Hippocampal formation (tissue), 2 donors: ENCODE measurements at places on chromosomes 6 and 20.

- DNase-seq: no peak
Observed at GRCh38 chr6:129646642-129647041, 63.3 kb downstream of the ARHGAP18 start.

- DNase-seq: no peak
Observed at GRCh38 chr6:5746053-5746758, 260.5 kb downstream of the NRN1 start.

GRCh38 chr6:96836631-96837080, 621 bp downstream of the GPR63 start:
- no peak for DNase-seq

GRCh38 chr6:163735076-163735475, 320.6 kb downstream of the QKI start:
- DNase-seq: no peak

DNA sequence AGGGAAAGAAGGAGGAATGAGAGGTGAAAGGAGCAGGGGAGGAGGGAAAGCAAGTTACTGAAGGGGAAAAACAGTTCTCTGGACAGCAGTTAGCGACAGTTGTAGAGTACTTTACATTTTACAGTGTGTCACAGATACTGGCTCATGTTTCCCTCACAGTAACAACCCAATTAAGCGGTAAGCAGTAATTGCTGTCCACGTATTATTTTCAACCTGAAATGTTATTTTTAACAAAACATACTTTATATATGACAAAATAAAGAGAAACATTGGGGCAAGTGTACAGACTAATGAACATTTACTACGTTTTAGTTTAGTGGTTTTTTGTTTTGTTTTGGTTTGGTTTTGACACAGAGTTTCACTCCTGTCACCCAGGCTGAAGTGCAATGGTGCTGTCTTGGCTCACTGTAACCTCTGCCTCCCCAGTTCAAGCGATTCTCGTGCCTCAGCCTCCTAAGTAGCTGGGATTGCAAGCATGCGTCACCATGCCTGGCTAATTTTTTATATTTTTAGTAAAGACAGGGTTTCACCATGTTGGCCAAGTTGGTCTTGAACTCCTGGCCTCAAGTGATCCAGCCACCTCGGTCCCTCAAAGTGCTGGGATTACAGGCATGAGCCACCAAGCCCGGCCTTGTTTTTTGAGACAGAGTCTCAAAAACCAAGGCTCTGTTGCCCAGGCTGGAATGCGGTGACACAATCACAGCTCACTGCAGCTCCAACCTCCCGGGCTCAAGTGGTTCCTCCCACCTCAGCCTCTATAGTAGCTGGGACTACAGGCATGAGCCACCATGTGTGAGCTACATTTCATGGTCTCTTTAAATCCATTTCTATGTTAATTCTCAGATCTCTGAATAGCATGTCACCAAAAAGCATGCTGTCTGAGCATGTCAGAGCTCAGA, 22.6 kb upstream of the BTN3A2 start:
- DNase-seq: no peak

DNA sequence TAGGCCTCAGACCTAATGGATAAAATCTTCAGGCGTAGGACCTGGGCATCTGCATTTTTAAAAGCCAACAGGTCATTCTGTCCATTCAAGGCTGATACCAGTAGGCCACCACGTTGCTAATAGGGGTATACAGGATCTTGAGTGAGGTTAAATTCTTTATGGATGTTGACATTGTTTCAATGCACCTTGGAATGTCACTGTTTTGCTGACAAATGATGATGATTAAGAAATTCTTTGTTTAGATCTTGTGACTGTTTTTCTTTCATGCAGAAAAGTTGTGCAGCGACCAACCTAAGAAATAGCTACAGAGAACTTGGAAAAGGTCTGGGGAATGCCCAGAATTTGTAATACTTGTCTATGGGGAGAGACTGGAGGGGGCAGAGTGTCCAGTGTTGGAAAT, 101.1 kb upstream of the CLDN20 start:
- DNase-seq: no peak

DNA sequence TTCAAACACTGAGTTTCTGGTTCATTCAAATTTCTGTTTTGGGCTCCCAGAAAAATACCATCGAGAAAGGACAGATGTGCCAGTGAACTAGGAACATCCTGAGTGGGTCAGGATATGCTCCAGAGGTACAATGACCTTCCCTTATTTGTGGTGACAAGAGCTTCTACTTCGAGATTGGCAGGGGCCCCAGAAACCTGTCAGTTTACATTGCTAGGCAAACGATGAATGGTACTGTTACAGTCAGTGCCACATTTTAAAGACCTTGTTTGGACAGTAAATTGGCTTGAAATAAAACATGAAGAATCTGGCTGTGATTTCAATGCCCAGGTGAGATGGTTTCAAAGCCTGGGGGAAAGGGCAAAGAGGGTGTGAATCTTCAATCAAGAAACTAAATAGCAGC, 454.5 kb upstream of the ID4 start:
- DNase-seq: no peak

GRCh38 chr6:44304282-44305199, 8.6 kb downstream of the AARS2 start:
- no peak for DNase-seq

- no peak for DNase-seq
Observed at GRCh38 chr20:20439602-20440190, 71.8 kb downstream of the INSM1 start.

DNA sequence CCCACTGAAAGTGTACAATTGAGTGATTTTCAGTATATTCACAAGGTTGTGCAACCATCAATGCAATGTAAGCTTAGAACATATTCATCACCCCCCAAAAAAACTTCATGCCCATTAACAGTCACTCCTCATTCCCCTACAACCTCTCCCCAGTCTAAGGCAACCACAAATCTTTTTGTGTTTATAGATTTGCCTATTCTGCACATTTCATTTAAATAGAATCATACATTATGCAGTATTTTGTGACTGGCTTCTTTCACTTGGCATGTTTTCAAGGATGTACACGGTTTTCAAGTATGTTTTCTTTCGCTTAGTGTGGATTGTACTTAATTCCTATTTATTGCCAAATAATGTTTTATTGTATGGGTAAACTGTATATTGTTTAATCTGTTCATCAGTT, 329.3 kb upstream of the RNF24 start:
- DNase-seq: no peak

- DNase-seq: no peak
Observed at GRCh38 chr6:73006146-73006545, 219.2 kb downstream of the KHDC1L start.

DNA sequence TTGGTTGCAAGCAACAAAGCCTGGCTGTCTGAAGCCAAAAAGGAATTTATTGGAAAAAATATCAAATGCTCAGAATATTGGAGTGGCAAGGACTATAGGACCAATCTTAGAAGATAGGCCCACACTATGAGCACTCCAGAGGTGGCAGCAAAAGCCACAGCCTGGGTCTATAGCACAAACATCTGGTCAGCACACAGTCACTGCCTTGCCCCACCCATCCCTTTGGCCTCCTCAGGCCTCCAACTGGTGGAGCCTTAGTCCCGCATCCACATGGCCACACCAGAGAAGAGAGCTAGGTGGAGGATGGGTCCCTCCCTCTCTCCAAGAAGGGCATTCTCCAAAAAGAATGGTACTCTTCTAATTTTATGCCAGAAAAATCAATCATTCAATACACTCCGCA, 14.0 kb downstream of the NUDT3 start:
- no peak for DNase-seq

DNA sequence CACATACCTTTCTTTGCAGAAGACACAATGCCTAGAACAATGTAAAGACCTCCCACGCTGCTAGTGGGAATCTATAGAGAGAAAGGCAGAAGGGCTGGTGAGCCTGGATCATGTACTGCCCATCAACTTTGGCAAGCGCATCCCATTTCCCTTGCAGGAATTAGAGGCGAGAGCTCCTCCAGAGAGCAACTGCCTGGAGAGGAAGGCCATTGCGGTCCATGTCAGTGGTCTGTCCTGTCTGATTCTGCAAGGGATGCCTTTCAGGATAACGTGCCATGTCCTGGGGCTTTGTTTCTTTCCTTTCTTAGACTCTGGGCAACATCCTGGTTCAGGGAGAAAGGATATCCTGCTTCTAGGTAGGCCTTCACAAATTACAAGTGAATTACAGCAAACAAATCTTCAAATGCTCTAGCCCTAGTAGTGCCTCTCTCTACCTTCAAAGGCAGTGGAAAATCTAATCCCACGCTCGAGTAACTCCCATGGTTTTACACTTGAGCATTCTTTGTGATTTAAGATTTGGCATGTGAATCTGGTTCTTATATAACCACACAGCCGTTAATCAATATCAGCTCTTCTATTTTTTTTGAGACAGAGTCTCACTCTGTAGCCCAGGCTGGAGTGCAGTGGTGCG, 38.5 kb downstream of the GCNT2 start:
- no peak for DNase-seq

DNA sequence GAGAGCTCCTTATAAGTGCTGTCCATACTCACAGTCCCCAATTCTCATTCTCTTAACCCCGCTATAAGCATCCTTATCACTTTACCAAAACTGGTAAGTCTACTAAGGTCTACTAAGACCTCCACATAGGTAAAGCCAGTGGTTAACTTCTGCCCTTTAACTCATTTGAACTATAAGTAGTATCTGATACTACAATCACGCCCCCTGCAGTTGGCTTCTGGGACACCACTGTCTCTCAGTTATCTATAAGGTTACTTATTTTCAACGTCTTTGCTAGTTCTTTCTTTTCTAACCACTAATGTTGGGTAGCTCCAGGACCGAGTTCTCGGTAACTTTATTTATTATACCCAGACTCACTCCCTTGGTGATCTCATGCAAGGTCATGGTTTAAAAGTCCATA, 142.6 kb downstream of the ARHGAP18 start:
- DNase-seq: no peak

DNA sequence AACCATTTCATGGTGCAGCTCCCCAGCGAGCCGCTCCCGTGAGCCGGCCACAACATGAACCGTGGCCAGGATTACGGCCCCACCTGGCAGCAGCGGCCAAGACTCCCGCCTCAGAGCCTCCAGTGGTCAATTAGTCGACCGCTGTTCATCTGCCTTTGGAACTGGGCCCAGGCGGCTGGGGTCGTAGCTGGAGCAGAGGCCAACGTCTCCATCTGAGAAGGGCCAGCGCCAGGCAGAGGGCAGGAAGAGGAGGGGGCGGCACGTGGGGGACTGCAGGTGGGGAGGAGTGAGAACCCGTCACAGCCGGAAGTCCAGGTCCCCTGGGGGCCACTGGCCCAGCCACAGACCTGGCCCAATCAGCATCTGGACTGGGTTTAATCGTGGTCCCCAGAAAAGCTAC, 184.3 kb downstream of the TAF4 start:
- DNase-seq: no peak

DNA sequence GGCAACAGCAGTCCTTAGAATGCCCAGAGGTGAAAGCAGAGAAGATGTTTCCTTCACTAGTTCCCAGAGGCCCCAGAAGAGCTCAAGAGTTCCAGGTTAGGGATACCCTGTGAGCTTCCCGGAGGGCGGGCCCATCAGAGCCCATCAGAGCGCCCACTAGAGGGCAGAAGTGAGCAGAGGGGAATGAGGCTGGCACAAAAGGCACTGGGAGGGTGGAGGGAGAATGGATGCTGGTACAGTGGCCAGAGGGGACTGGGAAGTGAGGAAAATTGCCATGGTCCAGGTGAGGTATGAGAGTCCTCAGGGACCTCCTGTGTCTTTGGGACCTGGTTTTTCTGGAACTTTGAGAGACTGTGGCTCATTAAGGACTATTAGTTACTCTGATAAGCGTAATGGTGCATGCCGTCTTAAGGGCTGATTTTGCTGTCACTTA, 57.3 kb downstream of the LINC00237 start:
- no peak for DNase-seq

DNA sequence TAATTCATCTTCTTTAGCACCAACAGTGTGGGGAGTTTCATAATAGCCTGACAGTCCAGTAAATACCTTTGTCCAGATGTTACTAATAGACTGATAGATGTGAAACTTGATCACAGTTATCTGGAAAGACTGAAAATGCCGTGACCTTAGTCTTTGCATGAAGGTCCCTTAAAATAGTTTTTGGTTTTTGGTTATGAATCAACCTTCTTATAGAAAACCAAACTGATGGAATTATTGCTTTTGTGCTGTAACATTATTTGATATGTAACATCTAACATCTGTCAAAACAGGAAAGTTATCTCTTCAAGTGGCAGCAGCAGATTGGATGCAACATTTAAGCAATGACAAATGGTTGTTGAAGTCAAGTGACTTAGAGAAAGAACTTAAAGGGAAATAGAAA, 190.4 kb downstream of the DOK5 start:
- no peak for DNase-seq

- no peak for DNase-seq
Observed at GRCh38 chr6:4653141-4653540, 123.1 kb upstream of the CDYL start.

DNA sequence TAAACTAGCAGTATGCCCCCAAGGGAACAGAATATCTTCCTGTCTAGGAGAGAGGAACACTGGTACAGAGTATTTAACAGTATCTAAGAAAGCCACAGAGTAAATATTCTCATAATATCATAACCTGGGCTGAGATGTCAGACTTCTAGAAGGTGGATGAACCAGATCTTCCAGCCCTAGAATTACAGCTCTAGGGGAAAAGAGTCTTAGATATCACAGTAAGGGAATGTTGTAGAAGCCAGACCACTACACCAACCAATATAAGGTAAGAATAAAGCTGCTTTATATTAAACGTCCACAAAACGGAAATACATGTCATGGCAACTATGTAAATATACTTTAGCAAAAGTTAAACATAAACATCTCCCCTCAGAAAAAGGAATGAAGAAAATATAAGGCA, 12.4 kb downstream of the SERINC1 start:
- DNase-seq: no peak
